ENCODE measurements at places on chromosomes 6 and 20. TPM values are rescaled to one million over a fixed set of nuclear protein-coding genes. Genes with fewer than 3 reads are reported as not detected.

Gene KLC4
- total RNA-seq = 15.6 TPM

GRCh38 chr20:37251825-37252477 is 9.7 kb downstream of the GHRH start:
- no peak for DNase-seq

Gene SIRPA
- 16.4 TPM for total RNA-seq

Gene CLIC5
- 4.0 TPM for total RNA-seq

GRCh38 chr6:91664327-91664959 is 1077.6 kb upstream of the MAP3K7 start:
- DNase-seq = no peak

Gene GNAS-AS1
- total RNA-seq = 1.3 TPM

Gene CCM2L
- total RNA-seq = 3.0 TPM

GRCh38 chr6:127581576-127581975 is 4.6 kb downstream of the C6orf58 start:
- no peak for DNase-seq

- no peak for DNase-seq
Observed at GRCh38 chr20:717271-717670, 41.7 kb upstream of the SCRT2 start.

- DNase-seq = no peak
Observed at GRCh38 chr6:31042806-31043205, 32.5 kb downstream of the MUC22 start.

DNA sequence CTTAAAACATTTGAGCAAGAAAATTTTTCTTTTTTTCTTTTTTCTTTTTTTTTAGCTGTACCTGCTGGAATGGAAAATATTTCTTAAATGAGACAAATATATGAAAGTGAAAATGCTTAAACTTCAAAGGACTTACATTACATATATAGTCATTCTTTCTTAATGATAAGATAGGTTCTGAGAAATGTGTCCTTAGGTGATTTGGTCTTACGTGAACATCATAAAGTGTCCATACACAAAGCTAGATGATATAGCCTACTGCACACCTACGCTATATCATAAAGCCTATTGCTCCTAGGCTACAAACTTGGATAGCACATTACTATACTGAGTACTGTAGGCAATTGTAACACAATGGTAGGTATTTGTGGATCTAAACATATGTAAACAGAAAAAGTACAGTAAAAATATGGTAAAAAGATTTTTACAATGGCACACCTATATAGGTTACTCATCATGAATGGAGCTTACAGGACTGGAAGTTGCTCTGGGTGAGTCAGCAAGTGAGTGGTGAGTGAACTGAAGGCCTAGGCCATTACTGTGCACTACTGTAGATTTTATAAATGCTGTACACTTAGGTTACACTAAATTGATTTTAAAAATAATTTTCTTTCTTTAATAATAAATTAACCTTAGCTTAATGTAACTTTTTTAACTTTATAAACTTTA is 54.6 kb downstream of the RPP21 start:
- DNase-seq = no peak

DNA sequence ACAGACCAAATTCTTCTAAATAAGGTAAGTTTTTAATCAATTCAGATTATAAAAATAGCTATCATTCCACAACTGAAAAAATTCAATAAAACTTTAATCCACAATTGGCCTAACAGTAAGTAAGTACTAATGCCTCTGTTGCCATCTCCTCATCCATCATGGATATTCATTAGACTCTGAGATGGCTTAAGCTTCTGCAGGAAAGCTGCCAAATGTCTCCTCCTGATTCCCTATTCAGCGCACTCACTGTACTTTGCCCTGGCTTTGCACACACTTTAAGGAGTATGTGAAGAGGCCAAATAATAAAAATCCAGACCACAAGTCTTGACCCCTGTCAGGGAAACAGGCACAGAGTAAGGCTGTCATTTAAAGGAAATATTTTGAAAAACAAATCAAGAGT is 23.6 kb downstream of the PGM3 start:
- no peak for DNase-seq

DNA sequence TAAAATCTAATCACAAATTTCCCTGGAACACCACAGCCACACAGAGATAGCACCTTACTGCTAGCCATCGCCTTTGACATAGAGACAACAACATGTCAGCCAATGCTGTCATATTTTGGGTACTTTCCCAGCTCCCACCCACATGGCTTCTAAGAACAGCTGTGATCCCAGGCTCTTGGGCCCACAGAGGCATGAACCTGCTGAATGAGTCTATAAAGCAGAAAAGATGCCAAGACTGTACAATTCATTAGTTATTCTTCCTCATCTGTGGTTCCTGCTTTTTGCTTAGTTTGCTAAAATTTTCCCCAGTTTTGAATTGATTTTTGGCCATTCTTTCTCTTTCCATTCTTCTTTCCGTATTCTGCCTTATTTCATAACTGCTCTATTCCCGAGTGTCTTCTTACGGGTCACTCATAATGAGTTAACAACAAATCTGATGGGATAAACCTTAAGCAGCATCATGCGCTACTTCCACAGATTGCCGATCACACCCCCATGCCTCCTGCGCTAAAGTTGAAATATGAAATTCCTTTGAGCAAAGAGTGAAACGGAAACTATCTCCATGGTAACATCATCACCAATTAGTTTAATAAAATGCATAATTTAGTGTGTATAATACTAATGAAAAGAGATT is 327.3 kb upstream of the HSF2 start:
- peak; percentile 50 for DNase-seq

- DNase-seq = peak; percentile 43
Observed at GRCh38 chr6:81575442-81575841, 177.0 kb downstream of the TENT5A start.

- DNase-seq = peak; percentile 19
Observed at GRCh38 chr6:26003102-26003694, 40.6 kb downstream of the TRIM38 start.

Gene NR2E1
- total RNA-seq = not detected

DNA sequence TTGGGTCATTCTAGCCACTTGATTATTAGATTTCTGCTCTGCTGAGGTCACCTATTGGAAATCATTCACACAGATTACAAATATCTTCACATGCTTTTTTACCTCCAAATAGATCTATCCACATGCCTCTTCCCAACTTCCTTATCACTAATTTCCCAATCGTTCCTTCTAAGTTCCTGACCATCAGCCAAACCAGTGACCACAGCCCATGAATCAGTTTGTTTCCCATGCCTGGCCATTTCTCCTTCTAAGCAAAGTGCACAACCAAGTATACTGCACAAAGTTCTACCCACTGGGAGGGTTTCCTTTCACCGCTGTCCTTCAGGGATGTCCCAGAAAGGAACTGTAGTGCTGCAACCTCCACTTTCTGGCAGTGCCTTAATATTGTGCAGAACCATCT is 140.5 kb upstream of the SYNDIG1 start:
- DNase-seq = no peak

- no peak for DNase-seq
Observed at GRCh38 chr20:5141615-5142014, 14.8 kb downstream of the CDS2 start.

Gene CCDC170
- total RNA-seq = 1.9 TPM

DNA sequence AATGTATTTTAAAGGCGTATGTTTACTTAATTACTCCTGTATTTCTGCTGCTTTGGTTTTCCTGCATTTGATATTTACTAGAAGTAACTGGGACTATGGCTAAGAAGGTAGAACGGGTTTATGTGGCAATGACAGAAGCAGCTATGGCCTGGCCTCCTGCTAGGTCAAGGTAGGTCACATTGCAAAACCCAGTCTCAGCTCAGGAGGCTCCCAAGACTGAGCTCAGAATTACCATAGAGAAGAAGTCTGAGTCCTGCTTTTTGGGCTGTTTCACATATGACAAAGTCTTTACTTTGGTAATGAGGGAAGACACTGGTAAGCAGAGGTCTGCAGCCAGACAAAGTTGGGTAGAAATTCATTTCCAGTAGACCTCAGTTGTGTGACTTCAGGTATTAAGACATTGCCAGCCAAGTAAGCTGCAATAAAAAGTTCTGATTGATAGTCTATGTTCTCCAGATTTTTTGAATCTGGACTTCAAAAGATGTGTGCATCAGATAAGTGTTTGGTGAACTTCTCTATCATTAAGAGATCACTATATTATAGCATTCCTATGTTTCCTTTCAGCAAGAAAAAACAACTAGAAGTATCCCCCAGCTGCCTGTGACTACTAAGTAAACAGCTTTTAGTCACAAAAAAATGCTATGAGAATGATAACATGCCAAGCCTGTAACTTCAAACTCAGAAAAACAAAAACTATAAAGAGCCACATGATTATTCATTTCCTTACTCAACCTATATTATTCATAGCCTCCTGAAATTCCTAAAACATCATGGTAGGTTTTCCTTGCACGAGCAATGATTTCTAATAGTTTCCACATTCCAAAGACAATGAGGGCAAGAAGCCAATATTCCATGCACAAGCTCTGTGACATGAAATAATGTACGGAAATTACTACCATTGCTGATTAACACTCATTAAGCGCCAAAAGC is 312.3 kb downstream of the HAO1 start:
- DNase-seq = peak; percentile 82

Gene FRK
- 3.6 TPM for total RNA-seq

DNA sequence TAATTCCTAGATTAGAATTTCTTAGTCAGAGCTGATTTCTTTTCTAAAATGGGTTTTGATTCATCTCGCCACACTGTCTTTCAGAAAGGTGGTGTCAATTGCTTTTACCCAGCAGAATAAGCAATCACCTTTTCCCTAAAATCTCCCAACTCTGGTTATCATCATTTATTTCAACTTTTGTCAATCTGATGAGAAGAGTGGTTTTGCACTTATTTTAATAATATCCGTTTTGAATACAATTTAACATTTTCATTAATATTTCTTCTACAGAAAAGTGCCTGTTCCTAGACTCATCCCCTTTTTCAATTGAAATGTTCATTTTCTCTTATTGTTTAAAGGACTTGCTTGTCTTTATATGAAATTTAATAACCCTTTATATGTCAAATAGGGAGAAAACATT is 8.2 kb upstream of the NCR2 start:
- no peak for DNase-seq

GRCh38 chr6:5053038-5053437 is 32.1 kb upstream of the PPP1R3G start:
- DNase-seq = peak; percentile 67

Measured in skin of body (tissue), 3 donors.